ENCODE measurements at places on chromosomes 1 and 21.

DNA sequence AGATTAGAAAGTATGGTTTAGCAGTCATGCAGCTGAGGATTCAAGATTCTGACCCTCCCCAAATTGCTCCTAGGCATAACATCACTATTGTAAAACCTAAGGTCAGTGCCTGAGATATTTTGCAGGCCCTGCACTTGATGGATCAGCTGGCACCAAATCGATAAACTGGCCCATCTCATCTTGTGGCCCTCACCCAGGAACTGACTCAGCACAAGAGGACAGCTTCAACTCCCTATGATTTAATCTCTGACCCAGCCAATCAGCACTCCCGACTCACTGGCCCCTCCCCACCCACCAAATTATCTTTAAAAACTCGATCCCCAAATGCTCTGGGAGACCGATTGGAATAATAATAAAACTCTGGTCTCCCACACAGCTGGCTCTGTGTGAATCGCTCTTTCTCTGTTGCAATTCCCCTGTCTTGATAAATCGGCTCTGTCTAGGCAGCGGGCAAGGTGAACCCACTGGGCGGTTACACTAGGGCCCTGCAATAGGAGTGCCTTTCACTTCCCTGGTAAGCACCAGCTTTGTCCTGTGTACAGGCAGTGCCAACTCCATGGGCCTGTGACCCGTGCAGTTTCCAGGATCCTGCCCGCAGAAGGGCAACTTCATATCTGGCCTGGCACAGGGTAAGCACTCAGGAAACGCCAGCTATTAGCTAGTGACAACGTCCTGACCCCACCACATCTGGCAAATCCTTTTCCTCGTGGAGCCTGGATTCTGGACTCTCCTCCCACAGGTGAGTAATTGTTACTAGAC, 28.7 kb upstream of the SLC2A5 start:
- DNase-seq, result no peak

DNA sequence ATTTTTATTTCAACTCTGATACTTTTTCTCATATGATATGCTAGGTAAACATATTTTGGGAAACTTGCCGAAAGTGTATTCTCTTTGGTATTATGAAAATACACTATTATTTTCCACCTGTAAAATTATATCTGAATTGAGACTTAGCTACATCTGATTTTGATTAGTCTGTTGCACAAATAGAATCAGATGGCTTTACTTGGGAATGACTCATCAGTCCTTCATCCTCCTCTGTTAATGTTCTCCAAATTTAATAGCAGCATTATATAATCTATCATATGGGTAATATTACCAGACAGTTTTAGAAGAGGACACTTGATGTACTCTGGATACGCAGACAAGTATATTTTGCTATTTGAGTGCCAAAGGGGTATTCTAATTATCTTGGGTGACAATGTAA, 245.3 kb downstream of the CTH start:
- DNase-seq, result no peak

DNA sequence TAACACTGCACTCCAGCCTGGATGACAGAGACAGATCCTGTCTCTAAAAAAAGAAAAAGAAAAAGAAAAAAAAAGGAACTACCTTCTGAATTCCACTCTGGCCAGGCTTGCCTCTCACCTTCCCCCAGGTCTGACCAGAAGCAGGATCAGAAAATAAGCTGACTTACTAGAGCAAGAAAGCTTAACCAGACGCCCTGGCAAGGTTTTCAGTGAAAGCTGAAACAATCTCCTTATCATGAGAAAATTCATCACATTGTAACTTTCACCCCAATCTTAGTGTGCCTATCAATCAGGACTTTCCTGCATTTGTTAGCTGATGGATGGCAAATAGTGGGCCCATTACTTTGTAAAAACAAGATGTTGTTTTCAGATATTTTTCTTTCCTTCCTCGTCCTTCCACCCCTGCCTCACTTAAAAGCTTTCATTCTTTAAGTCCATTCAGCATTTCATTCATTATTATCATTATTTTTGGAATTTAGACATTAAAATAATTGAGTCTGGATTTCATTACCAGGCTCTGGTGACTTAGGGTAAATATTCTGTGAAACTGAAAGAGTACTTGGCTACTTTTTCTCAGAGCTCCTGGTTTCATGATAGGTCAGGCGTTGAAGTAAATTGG, 96.5 kb upstream of the CD34 start:
- DNase-seq, result no peak

- DNase-seq, result no peak
Measured at GRCh38 chr21:38447611-38448010, 50.7 kb downstream of the ERG start.

GRCh38 chr1:186429017-186429416, 31.9 kb downstream of the PDC start:
- DNase-seq, result no peak

DNA sequence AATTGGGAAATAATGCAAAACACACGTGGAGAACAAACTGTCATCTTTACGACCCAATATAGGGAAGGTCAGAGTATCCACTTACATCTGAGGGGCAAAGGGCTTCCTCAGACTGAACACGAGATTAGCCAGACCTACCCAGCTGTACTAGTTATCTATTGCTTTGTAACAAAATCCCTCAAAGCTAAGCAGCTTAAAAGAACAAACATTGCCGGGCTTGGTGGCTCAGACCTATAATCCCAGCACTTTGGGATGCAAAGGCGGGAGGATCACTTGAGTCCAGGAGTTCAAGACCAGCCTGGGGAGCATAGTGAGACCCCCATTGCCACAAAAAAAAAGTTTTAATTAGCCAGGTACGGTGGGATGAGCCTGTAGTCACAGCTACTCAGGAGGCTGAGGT, 262.8 kb downstream of the LTN1 start:
- no peak for DNase-seq

DNA sequence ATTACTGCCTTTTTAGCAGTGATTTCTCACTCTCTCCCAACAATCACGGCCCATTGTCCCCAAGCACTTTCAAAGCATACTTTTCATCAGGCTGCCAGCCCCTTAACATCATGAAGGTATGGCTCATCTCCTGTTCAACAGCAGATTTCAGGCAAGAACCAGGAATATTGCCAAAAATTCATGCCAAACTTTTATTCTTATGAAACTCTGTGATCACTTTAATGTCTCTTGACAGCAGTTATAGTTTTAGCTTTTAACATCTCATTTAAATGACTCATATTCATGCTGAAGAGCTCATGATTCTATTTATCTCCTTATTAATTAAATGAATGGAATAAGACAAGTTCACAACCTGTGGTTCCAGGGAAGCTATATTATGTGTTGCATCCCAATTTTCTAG, 235.1 kb downstream of the GRIK1 start:
- no peak for DNase-seq

- DNase-seq, result no peak
Measured at GRCh38 chr1:222053790-222054294, 312.0 kb upstream of the DUSP10 start.

- DNase-seq, result no peak
Measured at GRCh38 chr1:81209461-81209860, 591.3 kb upstream of the ADGRL2 start.

DNA sequence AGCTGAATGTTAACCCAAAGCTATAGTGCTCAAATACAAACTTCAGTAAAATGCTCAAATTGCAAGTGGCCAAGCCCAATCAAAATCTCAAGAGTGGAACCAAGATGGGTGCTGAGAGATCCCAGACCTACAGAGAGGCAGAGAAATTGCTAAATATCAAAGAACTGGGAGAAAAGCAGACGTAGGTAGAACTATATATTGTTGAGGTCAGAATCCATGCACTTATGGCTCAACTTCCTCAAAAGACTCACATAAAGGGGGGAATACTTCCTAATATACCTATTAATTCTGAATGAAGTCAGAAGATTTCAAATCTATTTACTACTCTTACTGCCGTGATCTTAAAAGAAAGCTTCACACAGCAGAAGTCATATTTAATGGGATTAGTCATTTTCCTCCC, 65.2 kb downstream of the PUM1 start:
- no peak for DNase-seq

GRCh38 chr1:22841860-22842281, 130.8 kb downstream of the LACTBL1 start:
- no peak for DNase-seq

GRCh38 chr1:98661544-98662355, at the start of gene SNX7:
SNX7 (plus strand) TSS chr1:98661721; CDS start chr1:98661732, 11 bp downstream.
- no peak for DNase-seq

DNA sequence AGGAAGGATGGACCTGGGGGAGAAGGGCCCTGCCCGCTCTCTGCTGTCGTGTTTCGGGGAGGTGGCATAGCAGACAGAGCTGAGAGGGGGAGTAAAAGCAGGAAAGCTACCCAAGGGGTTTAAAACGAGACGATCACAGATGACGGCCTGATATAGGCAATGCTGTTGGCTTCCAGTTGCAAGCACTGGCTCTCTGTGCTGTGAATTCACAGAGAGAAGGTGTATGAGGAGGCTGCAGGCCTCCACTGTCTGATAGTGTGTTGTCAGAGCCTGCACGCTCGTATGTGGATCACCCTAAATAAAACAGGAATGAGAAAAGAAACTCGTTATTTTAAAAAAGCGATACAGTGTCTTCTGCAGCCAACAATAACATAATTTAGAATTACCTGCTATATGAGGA, 57.4 kb downstream of the LGR6 start:
- no peak for DNase-seq

DNA sequence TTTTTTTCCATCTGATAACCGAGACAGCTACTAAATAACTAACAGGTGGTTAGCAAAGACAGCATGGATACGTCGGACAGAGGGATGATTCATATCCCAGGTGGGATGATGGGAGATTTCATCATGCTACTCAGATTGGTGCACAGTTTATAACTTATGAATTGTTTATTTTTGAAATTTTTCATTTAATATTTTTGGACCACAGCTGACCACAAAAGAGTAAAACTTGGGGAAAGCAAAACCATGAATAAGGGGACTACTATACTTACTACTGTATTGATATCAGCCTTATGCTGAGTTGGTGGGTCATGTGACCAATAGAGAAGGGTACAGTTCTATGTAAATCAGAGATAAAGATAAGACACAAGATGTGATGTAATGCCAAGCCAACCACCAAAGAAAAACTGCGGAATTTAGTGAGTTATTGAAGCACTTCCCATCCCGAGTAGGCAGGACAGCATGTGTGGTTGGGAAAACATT, 248.1 kb upstream of the C1orf105 start:
- DNase-seq, result no peak

DNA sequence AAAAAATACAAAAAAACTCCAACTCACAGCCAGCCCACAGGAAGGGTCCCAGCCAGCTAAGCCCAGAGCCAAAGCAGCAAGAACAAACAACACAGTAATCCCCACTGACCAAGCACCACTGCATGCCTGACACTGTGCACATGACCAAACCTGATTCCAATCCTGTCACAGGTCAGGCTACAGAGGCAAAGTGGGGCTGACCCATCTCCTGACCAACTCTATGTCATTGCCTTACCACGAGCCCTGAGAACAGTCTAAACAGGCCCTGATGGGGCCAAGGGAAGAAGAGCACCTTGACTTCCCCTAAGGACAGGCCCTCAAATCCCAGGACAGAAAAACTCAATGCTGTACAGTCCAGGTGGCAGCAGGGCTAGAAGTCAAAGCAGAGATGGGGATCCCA, 2.4 kb downstream of the LSS start:
- DNase-seq, result no peak

DNA sequence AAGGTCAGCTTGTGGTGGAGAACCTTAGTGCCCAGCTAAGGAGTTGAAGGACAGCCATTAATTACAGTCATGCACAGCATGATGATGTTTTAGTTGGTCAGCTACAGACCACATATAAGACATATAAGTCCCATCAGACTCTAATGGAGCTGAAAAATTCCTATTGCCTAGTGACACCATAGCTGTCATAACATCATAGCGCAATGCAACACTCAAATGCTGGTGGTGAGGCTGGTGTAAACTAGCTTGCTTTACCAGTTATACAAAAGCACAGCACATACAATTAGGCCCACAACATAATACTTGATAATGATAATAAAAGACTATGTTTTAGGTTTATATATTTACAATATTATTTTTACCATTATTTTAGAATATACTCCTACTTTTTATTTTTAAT, 4.0 kb downstream of the ECHDC2 start:
- no peak for DNase-seq

DNA sequence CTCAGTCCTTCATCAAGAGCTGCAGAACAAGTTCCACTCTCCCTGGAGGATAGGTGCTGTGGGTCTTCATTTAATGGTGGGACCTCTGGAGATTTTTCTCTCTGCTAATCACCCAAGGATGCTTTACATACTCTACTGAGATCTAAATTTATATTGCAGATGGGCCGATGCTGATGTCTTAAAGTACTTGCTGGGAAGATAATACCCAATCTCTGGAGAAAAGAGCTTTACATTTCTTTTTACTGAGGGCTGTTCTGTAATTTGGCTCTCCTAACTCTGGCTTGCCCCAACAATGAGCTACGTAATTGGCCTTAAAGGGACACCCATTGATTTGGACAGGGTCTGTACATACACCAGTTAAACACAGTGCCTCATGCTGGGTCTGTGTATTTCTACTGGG, 86.9 kb downstream of the ST6GALNAC3 start:
- DNase-seq, result no peak

DNA sequence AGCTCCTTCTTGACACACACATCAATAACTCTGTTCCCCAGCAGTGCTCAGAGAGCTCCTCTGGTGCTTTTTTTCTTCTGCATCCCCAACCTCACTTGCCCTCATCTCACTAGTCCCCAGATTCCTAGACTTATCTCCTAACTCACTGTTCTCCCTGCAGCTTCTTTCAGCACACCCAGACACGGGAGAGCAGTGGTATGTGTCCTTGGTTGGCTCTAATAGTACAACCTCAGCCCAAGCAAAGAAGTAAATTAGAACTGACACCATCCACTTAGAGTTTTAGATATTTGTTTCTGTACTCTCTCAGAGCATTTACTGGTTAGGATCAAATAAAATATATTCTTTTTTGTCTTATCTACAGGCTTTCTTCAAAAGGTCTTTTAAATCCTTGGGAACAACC, 201.4 kb upstream of the SNX7 start:
- DNase-seq, result no peak

- DNase-seq, result no peak
Measured at GRCh38 chr1:222290866-222291265, 257.0 kb downstream of the HHIPL2 start.

GRCh38 chr1:160204526-160205241, 500 bp upstream of the PEA15 start:
- no peak for DNase-seq

GRCh38 chr1:94727846-94728715, 92.1 kb upstream of the SLC44A3 start:
- no peak for DNase-seq

DNA sequence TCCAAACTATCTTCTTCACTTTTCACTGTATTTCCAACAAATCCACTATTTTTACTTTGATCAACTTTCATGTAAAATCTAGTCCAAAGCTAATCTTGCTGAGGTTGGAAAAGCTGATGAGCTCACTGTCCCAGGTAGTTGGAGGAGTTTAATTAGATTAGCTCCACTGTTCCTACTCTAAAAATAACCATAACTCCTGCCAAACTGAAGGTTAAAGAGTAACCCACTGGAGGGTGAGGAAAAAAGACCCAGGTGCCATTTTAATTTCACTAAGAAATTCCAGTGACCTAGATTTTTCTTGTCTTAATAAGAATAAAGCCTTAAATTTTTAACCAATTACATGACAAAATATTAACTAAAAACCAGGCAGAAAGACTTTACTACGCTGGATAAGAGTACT, 15.3 kb downstream of the DCAF8 start:
- no peak for DNase-seq

GRCh38 chr1:201268604-201269151, 14.6 kb upstream of the PKP1 start:
- DNase-seq, result no peak

GRCh38 chr1:89918127-89918793, 76.7 kb upstream of the ZNF326 start:
- DNase-seq, result no peak
